Body of pancreas (tissue), 4 donors: ENCODE measurements at places on chromosomes 6 and 20. TPM values are rescaled to one million over a fixed set of nuclear protein-coding genes. Genes with fewer than 3 reads are reported as not detected.
A peak's percentile ranks its signal among the peaks of the same experiment; 100 is the strongest.

DNA sequence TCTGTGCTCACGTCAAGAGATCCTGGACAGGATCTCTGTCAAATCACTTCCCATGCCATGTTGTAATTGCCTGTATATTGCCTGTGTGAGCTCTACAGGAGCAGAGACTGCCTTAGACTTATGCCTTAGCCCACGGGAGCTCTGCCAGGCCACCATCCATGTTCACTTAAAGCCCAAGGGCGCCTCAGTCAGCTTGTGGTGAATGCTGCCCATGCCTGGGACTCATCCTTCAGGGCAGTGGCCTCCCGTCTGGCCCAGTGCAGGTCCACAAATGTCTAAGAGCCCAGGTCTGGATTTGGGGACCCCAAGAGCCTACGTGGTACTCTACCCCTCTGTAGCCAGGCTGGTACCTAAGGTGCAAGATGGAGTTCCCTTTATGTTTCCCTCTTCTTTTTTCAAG, 22.4 kb upstream of the BPIFA2 start:
- H3K4me1 ChIP-seq, result no peaks in the 10 kb centered on the region
- H3K36me3 ChIP-seq, result no peaks in the 10 kb centered on the region
- no peak for DNase-seq
- H3K27me3 ChIP-seq, result no peaks in the 10 kb centered on the region
- H3K4me3 ChIP-seq, result no peak overlapping the region
- no peak overlapping the region for H3K27ac ChIP-seq

- no peaks in the 10 kb centered on the region for H3K4me1 ChIP-seq
- no peak for DNase-seq
- H3K27me3 ChIP-seq, result no peaks in the 10 kb centered on the region
- H3K36me3 ChIP-seq, result no peaks in the 10 kb centered on the region
- no peak overlapping the region for H3K4me3 ChIP-seq
Observed at GRCh38 chr6:139249395-139249794, 42.4 kb downstream of the TXLNB start.

Gene MED20
- 9.9 TPM for total RNA-seq

- DNase-seq, result no peak
- no peaks in the 10 kb centered on the region for H3K27me3 ChIP-seq
Observed at GRCh38 chr20:9572670-9573069, 58.3 kb downstream of the LAMP5 start.

DNA sequence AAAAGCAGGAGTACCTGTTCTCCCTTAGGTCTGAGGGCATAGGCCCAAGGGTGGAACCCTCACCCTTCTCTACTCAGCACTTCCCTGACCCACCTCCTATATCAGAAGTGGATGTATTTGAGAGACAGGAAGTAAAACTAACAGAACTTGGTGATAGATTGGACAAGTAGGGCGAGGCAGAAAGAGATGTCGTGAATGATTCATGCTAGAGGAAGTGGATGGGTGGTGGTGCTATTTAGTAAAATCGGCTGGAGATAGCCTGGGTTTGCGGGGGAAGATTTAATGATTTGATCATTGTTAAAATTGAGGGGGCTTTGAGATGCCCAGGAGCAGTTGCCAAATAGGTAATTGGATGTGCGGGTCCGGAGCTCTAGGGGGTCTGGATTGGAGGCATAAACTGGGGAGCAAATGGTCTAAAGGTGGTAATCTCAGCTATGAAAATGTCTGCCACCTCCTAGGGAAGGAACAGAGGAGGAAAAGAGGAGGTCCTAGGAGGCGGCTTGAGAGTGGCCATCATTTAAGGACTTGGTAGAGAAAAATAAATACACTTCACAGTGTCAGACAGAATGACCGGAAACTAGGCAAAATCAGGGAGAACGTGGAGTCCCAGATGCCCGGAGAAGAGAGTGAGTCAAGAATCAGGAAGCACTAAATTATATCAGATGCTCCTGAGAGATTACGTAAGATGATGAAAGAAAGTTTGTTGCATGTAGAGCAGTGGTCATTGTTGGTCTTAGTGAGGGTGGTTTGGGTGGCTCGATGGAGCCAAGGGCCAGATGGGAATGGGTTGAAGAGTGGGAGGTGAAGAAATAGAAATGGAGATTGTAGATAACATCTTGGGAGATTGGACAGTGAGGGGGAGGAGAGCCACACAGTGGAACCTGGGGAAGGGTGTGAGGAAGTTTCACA, 142.0 kb downstream of the CEP57L1 start:
- H3K27me3 ChIP-seq, result no peaks in the 10 kb centered on the region
- H3K27ac ChIP-seq, result peak overlapping the region; percentile 52

Gene WFDC10B
- total RNA-seq, result not detected

Gene RUNX2
- total RNA-seq, result 0.33 TPM

Gene PBOV1
- total RNA-seq, result not detected

GRCh38 chr6:18350712-18351111, 36.4 kb upstream of the RNF144B start:
- no peaks in the 10 kb centered on the region for H3K36me3 ChIP-seq
- no peak for DNase-seq
- H3K4me1 ChIP-seq, result no peaks in the 10 kb centered on the region
- no peak overlapping the region for H3K4me3 ChIP-seq

Gene OR12D3
- total RNA-seq, result not detected

Gene CST5
- not detected for total RNA-seq

GRCh38 chr20:47043086-47043485, 148.4 kb downstream of the EYA2 start:
- H3K27ac ChIP-seq, result no peak overlapping the region
- H3K4me3 ChIP-seq, result no peak overlapping the region
- DNase-seq, result no peak
